SHP77 (cell line): ENCODE measurements at places on chromosomes 5 and 9.

DNA sequence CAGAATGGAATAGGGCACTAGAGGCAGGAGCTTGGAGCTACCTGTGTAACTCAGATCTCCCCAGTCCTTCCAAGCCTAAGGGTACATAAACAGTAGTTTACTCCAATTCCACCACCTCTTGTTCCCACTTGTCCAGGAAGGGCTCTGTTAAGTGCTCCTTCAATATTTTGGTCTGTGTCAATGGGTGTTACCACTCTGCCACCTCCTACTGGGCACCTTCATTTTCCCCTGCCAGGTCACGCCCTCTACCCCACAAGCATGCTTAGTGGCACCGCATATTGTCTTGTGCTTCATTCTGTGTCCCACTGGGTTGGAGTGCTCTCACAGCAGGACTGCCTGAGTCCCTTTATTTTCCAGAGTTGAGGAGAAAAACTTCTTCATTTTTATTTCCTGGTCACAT, 459.8 kb downstream of the ARHGEF28 start:
- DNase-seq: no peak

DNA sequence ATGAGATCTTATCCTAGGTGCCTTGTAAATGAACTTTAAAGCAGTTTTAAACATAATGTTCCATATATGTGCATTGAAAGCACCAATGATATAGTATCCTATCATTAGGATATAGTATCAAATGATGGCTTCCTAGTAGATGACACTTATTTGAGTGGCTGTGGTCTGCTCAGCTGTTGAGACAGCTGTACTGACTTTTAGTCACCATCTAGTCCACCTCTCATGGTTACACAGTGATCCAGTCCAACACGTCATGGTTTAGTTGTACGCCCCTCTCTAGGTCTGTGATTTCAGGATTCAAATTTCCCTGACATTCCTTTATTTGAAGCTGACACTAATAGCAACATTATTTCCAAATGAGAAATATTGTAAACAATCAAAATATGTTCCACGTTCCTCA, 127.3 kb upstream of the TUT7 start:
- DNase-seq: no peak

DNA sequence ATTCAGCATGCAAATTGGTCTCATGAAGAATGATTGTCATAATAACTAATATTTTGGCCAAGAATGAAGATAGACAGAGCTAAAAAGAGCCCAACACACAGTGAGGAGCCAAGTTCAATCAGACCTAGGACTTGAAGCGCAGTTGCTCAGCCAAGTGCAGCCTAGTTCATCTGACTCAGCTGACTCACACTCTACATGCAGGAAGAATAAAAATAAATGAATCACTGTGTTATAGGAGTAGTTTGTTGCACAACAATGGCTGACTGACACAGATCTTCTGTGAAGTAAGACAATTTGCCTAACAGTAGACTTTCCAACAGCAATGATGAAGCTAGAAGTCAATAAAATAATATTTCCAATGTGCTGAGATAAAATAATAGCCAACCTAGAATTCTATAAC, 261.5 kb downstream of the CEMIP2 start:
- no peak for DNase-seq

DNA sequence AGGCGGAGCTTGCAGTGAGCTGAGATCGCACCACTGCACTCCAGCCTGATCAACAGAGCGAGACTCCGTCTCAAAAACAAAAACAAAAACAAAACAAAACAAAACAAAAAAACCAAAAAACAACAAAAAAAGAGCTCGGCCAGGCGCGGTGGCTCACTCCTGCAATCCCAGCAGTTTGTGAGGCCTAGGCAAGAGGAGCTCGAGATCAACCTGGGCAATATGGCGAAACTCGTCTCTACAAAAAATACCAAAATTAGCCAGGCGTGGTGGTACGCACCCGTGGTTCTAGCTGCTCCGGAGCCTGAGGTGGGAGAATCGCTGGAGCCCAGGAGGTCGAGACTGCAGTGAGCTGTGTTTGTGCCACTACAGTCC, 20.2 kb downstream of the TRIM7 start:
- DNase-seq: no peak

- no peak for DNase-seq
These were observed 216.8 kb upstream of the RGMB start for GRCh38 chr5:98556712-98557111.

DNA sequence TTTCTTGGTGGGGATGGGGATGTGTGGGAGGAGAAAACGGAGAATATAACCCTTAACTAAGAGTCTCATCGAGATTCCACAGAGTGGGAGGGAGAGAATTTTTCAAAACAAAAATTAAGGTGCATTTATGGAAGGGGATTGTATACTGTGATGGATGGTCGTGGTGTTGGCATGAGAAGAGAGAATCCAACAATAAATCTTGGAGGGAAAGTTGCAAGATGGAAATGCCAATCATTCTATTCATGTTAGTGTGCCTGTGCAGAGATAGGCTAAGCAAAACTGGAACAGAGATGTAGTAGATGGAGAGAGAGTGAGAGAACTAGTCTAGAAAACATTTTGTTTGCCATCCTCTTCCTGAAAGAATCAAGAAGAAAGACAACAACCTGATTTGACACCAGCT, 613.1 kb downstream of the EBF1 start:
- no peak for DNase-seq
